ENCODE measurements at places on chromosomes 6 and 20. TPM values are rescaled to one million over a fixed set of nuclear protein-coding genes. Genes with fewer than 3 reads are reported as not detected.

The SMIM13 gene
- total RNA-seq: 16.4 TPM

The CCR6 gene
- total RNA-seq: not detected

DNA sequence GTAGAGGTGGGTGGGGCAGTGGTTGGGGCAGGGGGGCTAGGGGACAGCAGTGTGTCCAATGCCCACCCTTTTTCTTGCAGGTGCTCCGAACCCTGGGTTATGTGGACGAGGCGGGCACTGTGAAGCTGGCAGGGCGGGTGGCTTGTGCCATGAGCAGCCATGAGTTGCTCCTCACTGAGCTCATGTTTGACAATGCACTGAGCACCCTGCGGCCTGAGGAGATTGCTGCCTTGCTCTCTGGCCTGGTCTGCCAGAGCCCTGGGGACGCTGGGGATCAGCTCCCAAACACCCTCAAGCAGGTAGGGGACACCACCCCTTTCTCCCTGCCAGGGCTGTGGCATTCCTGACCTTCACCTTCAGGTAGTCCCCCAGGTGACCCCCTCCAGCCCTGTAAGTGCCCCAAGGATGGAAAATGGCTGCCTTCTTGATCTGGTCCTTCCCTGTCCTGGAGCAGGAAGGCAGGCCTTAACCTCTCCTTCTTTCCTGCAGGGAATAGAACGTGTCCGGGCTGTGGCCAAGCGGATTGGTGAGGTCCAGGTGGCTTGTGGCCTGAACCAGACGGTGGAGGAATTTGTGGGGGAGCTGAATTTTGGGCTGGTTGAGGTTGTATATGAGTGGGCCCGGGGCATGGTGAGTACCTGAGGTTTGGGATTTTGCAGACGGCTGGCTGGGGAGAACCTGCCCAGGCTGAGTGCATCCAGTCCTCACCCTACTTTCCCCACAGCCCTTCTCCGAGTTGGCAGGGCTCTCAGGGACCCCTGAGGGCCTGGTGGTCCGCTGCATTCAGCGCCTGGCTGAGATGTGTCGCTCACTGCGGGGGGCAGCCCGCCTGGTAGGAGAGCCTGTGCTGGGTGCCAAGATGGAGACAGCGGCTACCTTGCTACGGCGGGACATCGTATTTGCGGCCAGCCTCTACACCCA lies 2.9 kb downstream of the DXO start:
- no peak for DNase-seq

- no peak for DNase-seq
Observed at GRCh38 chr6:424741-425417, 33.3 kb downstream of the IRF4 start.

DNA sequence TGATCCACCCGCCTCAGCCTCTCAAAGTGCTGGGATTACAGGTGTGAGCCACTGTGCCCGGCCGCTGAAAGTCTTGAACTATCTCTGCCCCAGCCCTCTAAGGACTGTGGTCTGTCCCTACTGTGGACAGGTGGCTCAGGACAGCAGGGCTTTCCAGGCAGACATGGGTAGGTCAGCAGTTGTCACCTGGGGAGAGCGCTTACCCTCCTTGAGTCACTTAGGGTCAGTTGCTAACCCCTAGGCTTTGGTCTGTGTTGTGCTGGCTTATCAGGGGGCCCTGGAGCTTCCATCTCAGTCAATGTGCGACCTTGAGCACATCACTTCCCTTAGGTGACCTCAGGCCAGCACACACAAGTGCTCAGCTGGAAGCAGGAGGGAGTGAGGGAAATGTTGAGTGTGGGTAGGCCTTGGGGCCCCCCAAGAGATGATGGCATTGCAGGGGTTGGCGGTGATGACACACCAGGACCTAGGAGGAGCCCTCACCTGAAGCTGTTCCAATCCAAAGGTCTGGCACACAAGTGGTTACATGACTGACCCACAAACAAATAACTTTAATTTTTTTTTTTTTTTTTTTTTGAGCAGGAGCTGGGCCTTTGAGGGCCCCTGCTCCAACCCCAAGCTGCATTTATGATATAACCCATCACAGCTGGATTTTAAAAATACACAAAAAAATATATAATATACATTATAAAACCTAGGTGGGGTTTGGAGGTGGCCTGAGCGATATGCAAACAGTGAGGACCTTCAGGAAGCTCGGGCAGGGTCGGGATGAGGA lies 5.1 kb downstream of the RPL10A start:
- no peak for DNase-seq

DNA sequence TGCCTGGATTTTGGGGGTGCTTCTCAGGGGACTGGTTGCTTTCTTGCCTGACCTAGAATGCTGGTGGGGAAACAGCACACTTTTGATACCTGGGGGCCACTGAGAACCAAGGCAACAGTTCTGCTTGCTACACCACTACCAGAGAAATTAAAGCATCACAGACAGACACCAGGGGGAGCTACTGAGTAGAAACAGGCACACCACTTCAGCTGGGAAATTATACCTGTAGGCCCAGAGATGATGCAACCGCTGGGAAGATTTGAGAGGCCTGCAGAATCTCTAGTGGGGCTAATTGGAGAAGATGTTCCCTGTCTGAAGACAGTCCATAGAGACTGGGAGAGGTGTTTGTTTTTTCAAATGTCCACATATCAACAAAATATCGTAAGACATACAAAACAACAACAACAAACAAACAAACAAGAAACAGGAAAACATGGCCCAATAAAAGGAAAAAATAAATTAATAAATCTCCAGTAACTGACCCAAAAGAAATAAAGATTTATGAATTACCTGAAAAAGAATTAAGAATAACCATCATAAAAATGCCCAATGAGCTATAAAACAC lies 129.4 kb upstream of the RIN2 start:
- DNase-seq: peak; percentile 79

GRCh38 chr6:91266156-91266555 lies 679.3 kb upstream of the MAP3K7 start:
- no peak for DNase-seq

- no peak for DNase-seq
Observed at GRCh38 chr6:141580131-141580530, 552.6 kb upstream of the GJE1 start.

DNA sequence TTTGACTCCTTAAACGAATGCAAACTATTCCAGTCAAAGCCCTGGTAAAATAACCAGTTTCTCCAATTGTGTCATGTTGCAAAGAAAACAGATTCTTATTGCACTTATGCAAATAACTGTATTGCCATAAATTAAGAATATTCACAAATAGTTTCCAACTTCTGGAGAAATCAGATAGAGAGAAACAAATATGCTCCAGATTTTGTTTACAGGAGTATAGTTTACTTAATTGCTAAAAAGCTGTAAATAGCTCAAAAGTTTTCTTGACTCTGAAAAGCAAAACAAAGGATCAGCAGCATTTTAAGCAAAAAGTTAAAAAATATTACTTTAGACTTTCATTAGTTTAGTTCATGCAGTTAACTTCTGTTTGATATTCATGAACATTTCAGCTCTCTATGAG lies 304.2 kb downstream of the PACRG start:
- no peak for DNase-seq

GRCh38 chr6:156924246-156924645 lies 147.1 kb downstream of the ARID1B start:
- DNase-seq: no peak

- DNase-seq: no peak
Observed at GRCh38 chr20:46323557-46323956, 15.3 kb upstream of the CDH22 start.

DNA sequence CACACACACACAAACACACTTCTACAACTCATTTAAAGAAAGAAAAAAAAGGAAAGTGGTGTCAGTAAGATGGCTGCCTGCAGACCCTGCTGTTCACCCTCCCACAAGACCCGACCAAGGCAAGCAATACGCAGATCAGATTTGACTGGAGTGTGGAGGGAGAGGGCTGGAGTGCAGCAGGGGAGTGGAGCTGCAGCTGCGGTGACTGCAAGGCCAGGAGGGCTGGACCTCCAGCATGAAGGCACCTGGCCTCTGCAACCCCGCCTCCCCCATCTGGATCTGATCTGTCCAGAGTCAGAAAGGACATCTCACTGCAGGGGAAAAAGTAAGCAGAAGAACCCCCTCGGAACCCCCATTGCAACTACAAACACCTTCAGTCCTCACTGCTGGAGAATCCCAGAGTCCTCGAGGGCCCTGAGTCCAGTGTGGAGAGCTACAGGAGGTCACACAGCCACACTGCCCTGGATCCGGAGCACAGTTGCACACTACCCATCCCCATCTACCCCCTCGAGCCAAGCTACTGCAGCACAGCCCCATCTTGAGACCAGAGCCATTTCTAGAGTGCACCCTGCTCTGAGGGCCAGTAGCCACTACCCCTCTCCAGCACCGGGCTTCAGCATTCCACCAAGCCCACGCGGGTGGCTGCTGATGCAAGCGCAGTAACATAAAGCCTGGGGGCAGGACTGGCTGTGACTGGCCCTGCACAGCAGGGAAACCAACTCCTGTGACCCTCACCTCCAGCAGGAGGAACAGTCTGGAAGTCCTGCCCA lies 41.9 kb upstream of the SRSF6 start:
- DNase-seq: no peak
